Left renal pelvis (tissue), 4 donors: ENCODE measurements at places on chromosomes 16 and 17.

DNA sequence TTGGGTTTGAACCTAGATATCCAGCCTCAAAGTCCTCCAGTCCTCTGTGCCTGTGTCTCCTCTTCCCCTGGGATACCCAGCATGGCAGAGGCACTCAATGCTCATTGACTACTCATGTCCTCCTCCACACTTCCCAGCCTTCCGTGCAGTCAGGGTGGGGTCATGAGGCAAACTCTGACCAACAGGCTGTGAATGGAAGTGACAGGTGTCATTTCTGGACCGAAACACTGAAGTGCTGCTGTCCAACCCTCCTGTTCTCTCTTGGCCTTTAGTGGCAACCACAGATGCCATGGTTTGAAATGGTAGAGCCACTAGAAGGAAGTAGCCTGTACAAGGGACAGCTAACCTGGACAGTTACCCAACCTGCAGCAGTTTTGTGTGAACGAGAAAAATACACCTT, 46.7 kb upstream of the MAP3K14 start:
- no peak for DNase-seq

DNA sequence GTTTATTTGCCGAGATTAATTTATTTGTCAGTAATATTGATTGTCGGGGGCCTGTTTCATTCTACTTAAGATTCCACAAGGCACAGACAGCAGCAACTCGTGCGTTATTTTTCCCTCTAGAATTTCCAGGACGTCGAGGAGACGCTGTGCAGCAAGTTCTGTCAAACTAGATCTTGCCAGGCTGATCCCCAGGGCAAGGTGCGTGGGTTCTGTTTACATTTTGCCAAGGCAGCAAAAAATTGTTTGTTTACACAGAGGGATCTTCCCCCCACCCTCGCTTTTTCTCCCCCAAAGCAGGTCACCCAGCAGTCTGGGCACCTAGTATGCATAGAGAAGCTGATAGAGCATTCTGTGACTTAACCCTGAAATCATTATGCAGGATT, 111.4 kb downstream of the IRX3 start:
- DNase-seq, result no peak

DNA sequence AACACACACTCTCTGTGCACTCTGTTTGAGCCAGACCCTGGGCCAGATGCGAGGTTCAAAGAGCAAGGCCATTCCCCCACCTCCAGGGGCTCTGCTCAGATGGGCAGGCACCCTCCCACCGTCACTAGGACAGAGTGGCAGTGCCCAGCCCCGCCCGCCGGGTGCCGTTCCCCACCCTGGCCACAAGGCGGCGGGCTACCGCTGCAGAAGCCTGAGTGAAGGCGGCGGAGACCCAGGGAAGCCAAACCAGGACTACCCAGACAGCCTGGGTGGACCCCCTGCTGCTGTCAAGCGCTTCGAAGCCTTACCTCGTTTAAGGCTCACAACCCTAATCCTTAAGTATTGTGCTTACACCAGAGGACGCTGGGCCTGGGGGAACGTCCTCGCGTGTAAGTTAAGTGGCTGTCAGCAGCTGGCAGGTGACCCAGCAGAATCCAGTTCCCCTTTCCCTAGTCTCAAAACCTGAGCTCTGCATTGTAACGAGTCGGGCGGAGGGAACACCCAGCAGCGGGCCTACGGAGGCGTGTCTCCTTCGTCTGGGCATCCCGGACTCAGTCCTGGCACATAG, 4.5 kb downstream of the ARHGAP27 start:
- no peak for DNase-seq

GRCh38 chr16:51615141-51615540, 464.1 kb upstream of the SALL1 start:
- no peak for DNase-seq

- no peak for DNase-seq
Observed at GRCh38 chr16:77064037-77064436, 127.0 kb upstream of the MON1B start.

GRCh38 chr16:28883221-28883996, 5.1 kb downstream of the ATP2A1 start:
- no peak for DNase-seq

DNA sequence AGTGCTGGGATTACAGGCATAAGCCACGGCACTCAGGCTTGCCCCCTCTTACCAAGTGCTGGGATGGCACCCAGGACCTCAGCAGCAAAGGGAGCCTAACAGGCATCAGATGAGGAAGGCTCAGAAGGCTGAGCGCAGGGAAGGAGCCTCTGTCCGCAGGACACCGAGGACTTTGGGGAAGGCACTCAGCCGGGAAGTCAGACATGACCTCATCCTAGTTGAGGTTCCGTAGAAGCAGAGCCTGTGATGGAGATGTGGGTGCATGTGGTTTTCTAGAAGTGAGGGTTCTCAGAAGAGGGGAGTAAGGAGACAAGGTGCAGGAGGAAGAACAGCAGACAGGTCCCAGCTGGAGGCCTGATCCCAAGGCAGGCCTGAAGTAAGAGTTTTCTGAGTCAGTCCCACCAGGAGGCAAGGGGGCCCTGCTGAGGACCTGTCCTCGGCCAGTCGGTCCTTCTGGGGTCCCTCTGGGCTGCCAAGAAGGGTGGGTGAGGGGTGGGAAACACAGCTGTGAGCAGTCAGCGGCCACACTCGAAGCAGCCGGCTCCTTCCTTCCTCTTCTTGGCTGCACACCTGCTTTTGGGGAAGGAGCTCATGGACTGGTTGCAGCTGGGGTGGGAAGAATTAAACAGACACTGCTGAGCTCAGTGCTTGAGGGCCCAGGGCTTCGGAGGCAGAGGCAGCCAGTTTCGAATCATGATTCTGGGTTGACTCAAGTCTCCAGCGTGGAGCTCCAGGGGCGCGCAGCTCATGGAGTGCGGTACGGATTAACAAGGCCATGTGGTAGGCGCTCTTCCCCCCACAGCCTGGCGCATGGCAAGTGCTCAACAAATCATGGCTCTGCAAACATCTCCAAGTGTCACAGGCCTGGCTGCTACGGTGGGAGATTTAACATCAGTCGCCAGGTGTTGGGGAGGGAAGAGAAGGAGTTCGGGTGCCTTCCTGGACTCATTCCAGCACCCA, 38.9 kb upstream of the SNN start:
- no peak for DNase-seq

GRCh38 chr16:19112099-19112407, 1.7 kb upstream of the ITPRIPL2 start:
- no peak for DNase-seq

DNA sequence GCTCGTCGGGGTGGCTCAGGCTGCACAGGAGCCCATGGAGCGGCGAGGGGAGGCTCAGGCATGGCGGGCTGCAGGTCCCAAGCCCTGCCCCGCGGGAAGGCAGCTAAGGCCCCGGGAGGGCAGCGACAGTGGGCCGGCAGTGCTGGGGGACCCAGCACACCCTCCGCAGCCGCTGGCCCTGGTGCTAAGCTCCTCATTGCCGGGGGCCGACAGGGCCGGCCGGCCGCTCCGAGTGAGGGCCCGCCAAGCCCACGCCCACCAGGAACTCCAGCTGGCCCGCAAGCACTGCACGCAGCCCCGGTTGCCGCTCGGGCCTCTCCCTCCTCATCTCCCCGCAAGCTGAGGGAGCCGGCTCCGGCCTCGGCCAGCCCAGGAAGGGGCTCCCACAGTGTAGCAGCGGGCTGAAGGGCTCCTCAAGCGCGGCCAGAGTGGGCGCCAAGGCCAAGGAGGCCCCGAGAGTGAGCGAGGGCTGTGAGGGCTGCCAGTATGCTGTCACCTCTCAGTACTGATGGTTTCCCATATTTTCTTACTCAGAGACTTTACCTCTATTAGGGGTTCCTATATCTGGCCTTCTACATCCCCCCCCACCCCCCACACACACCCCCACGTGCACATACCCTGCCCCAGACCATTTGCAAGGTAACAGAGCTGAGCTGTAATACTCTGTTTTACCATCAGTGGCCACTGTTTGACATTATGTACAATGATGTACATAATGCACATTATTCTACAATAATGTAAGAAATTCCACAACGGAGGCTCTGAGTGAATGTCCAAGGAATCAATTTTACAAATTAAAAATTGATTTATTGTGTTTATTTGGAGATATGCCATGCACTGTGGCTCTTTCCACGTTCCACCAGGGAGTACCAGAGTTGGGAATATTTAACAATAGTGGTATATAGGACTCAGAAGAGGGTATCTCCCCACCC, 3.7 kb upstream of the VAT1L start:
- DNase-seq, result no peak

GRCh38 chr17:63587770-63588169, 12.9 kb upstream of the TACO1 start:
- no peak for DNase-seq

DNA sequence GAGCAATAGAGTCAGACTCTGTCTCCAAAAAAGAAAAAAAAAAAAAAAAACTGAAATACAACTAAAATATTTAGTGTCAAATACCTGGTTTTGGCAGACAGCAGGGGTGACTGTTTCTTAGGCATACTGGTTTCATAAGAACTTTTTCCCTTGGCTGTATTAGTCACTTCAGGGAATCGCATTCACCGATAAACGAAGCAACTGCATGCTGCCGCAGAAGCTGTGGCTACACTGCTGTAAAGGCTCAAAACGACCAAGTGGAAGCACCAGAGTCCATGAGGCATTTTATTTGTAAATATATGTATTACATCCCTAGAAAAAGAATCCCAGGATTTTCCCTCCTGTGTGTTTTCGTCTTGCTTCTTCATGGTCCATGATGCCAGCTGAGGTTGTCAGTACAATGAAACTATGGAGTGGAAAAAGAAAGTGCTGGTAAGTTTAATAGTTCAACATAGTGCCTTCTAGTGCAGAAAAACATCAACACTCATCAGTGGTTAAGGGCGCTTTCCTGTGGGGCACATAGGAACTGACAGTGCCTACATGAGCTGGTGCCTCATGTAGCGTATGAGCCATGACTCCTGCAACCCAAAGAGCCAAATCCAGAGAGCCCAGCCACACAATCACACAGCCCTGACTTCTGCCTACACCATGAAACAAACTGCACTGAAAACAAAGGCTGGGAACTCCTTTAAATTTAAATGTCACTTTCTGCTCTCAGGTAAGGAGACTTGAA, 7.3 kb downstream of the RPS15A start:
- no peak for DNase-seq

- DNase-seq, result no peak
Observed at GRCh38 chr17:8896641-8897635, 29.5 kb upstream of the PIK3R6 start.

DNA sequence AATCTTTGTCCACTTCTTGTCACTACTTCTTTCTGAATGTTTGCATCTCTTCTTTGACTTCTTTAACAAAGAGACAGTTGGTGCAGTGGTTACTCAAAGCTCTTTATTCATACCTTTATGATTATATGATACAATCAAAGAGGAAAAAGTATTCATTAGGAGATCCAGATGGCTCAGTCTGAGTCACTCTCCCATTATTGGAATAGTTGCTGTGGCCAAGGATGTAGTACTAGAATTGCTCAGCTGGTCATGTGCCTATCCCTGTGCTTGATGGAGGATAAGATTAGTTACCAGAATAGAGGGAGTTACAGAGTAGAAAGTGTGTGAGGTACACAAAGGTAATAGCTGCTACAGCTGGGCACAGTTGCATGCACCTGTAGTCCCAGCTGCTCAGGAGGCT, 18.3 kb downstream of the BCAS3 start:
- no peak for DNase-seq

DNA sequence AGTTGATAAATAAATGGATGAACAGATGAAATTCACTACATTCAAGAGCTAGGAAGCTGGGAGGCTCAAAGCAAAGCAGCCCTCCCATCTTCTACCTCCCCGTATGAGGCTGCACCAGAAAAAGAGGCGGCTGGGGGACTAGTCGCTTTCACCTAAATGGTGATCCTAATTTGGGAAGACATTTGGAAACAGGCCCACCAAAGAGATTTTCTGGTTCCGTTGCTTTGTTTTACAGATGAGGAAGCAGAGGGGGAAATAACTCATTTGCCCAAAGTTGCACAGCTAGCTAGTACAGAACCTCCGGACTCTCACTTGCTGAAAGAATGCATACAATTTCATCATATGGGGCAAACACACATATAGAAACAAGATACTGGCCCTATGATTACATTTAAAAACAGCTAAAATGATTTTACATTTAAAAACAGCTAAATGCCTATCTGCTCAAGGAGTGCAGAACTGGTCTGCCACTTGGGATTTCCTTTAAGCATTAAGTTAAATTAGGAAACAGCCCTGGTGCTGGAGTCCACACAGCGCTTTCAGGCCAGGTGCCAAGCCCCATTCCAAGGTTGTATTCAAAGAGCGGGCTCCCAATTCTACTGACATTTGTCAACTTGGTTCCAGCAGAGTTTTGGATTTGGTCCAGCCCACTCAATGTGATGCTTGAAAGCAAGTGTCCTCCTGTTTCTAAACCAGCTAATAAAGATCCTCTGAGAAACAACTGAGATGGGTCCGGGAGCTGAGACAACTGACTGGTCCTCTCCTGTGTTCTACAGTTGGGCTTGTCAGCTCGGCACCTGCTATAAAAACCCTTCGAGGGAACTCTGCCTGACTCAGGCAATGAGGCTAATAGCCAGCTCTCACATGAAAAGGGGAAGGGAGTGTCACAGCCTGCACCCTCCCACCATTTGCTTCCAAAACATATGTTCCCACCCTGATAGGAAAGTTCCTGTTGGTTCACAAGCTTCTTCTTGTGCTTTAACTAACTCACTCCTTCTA, 11.7 kb downstream of the ERN1 start:
- DNase-seq, result no peak

DNA sequence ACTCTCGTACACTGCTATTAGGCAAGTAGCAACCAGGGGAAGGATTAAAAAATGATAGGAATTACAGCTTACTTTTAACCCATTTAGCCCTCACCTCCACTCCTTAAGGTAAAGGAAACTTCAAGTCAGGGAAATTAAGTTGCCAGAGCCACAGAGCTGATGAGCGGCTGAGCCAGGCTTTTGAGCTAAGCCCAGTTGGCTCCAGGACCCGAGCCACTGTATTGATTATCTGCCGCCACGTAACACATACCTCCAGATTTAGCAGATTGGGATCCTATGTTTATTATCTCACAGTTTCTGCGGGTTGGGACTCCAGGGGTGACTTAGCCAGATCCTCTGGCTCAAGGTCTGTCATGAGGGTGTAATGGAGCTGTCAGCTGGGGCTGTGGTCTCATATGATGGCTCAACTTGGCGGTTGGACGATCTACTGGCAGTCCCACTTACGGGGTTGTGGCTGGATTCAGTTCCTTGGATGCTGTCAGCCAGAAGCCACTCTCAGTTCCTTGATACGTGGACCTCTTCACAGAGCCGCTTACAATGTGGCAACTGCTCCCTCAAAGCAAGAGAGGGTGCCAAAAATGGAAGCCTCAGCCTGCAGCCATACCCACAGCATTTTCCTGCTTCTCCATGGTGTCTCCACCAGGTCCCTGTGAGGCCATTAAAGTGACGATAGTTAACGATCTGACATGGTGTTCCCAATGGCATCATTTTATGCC, 57.3 kb downstream of the TMEM186 start:
- DNase-seq, result no peak

DNA sequence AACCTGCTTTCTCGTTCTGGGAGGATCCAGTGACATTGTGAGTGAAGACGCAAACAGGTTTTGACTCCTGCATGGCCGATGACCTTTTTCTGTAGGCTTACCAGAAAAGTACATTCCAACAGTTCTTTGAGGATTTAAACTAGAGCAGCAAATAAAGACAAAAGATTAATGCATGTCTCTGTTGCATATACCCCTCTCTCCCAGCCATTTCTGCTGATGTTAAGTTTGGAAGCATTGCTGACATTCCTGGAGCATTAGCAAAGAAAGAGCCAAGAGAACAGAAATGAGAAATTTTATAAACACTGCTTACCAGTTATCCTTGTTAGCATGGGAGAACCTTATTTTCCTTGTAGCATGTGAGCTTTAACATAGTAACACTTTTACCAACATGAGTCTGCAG, 49.3 kb downstream of the SIAH1 start:
- DNase-seq, result no peak

GRCh38 chr17:1627982-1628855, at the start of gene SLC43A2:
Gene SLC43A2 (minus strand): TSS chr17:1628834. CDS start chr17:1627874, 960 bp downstream.
- peak; percentile 73 for DNase-seq
